COR-L47 (cell line): ENCODE measurements at places on chromosomes 5 and 9.
A peak's percentile ranks its signal among the peaks of the same experiment; 100 is the strongest.

DNA sequence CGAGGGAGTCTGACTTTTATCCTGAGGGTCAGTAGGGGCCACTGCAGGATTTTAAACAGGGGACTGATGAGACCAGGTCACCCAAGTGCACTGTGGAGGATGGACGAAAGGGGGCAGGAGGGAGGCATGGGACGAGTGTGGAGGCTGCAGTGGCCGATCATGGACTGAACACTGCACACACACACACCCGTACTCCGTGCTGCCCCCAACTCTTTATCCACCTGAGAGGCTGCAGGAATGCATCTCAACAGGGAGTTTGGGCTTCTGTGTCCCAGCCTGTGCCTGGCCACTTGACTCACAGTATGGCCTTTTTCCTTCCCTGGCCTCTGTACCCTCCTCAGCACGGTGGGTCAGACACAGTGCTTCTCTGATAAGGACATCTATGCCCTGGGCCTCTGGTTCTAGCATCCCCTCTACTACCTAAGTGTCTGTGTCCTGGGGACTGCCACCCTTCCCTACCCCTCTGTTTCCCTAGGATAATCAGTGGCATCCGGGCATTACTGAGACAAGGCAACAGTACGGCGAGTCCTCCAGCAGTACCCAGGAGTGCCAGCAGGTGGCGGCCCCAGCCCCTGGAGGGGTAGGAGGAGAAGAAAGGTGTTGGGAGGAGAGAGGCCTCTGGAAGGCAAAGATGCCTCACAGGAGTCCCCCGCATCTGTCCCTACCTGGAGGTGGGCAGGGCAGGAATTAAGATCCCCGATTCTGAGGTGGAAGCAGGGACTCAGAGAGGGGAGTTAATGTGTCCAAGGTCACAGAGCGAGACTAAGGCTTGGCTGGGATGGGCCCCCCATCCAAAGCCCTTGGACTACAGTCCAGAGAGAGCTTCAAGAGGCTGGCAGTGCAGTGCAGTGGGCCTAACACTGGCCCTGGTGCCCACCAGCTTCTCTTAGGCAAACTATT lies 5.1 kb upstream of the CDX1 start:
- peak; percentile 43 for DNase-seq

DNA sequence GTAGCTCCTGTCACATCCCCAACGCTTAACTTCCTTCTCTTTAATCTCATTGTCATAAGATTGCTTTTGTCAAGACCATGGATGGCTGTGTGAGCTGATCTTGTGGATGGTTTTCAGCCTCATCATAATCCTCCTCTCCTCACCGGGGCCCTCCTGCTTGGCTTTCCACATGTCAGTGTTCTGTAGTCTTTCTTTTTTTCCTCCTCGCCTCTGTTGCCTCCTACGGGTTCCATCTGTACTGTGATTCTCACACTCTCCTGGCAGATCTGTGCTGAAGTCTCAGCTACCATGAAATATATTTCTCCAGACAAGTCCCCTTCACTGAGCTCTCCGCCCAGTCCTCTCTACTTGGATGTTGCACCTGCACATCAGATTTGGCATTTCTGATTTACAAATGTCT lies 34.9 kb upstream of the FAM120AOS start:
- DNase-seq = no peak

- no peak for DNase-seq
Measured at GRCh38 chr9:17723656-17724055, 144.8 kb downstream of the SH3GL2 start.

DNA sequence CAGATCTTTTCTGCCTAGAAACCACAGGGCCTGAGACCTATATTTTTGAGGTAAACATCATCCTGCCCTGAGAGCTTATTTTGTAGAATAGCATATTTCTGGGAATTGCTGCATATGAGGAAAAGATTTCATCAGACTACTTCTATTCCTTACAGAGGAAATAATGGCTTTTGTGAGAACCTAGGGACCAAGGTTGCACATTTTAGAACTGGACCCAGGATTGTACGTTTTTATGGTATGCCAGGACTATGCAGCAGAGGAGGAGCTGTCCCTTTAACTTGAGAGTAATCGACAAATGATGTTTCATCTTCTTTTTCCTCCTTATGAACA lies 2.2 kb upstream of the ALDH1A1 start:
- no peak for DNase-seq

- no peak for DNase-seq
Measured at GRCh38 chr5:132797651-132798050, 15.5 kb upstream of the SOWAHA start.

GRCh38 chr5:95274011-95274410 lies 10.9 kb downstream of the MCTP1 start:
- DNase-seq = no peak

- no peak for DNase-seq
Measured at GRCh38 chr9:133492061-133493021, 13.4 kb upstream of the SLC2A6 start.

DNA sequence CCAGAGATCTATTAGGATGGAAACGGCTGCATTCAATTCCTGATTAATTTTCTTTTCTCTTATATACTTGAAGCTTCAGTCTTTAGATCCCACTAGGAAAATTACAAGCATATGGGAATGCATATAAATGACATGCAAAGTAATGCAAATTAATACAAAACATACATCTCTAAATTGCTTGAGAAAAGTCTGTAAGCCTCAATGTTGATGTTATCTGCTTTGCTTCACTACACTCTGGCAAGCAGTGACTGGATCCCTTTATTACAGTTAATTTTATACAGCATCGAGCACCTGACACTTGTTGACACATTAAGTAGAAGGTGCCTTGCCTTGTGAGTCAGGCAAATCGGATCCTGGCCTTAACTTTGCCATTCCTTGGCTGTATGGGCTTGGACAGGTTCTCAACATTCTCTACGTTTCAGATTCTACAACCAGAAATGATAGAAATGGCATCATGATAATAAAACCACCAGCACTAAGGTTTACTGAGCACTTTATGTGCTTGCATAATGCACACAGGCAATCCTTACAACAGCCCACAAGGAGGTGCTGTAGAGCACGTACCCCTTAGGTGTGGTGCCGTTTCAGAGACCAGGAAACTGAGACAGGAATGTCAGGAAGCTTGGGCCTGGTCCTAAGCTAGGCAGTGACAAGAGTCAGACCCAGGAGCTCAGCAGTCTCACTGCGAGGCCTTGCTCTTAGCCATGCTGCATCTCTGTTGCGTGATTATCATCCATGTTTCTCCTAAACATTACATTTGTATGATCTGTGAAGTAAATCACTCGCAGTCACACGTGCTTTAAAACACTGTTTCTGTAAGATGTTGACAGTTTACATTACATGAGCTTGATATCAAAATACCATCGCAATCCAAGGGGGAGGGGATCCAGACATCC lies 2.7 kb downstream of the GCNT4 start:
- no peak for DNase-seq

GRCh38 chr5:168152660-168153059 lies 138.8 kb upstream of the WWC1 start:
- no peak for DNase-seq

GRCh38 chr9:104794070-104794469 lies 30.1 kb downstream of the NIPSNAP3B start:
- DNase-seq = no peak

GRCh38 chr5:93008502-93009207 lies 572.4 kb downstream of the NR2F1-AS1 start:
- DNase-seq = no peak

GRCh38 chr9:89522261-89522958 lies 24.5 kb upstream of the SEMA4D start:
- no peak for DNase-seq

- DNase-seq = no peak
Measured at GRCh38 chr9:132239518-132239917, 77.7 kb downstream of the NTNG2 start.

DNA sequence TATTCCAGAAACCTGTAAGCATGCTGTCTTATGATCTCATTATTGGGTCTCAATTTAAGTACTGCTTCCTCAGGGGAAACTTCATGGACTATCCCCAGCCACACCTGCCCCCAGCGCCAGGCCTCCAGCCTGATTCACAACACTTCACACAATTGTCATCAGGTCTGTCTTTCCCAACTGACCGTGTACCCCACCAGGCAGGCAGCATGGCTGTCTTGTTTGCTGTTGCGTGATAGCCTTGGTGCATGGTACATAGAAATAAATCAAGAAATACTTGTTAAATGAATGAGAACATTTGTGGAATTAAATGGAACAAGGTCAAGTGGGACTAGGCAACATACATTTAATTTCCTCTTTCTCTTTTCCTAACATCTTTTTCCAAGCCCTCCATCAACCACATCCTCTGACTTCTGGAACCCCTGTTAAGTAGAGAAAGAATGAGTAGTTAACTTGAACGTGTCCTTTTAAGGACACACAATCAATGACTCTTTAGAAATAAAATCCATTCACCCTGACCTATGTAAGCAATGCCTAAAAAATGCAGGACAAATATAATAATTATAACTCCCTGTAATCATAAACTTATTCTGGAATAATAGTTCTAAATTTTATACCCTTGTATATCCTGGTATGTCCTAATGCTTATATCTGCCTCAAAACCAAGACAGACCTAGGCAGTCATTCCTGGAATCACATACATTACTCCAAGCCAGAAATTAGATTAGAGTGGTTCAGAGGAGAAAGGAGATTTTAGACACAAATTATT lies 17.2 kb upstream of the THG1L start:
- no peak for DNase-seq

- DNase-seq = no peak
Measured at GRCh38 chr5:109062664-109063063, 315.0 kb downstream of the FER start.

DNA sequence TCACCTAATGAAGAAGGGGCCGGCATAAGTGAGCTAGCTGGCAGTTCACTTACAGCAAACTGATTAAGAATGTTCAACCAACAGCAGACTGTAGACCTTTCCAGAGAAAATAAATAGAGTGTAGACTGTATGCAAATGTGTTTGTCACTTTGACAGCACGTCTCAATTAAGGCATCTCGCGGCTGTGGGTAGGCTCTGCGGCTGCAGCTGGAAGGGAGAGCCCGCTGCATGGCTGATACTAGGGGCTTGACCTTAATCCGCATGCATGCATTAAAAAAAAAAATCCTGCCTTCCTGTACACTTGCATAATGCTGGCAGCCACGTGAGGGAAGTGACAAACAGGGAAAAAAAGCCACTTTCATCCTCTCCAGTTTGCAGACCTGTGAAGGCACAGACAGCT lies 82.3 kb downstream of the CRB2 start:
- no peak for DNase-seq

DNA sequence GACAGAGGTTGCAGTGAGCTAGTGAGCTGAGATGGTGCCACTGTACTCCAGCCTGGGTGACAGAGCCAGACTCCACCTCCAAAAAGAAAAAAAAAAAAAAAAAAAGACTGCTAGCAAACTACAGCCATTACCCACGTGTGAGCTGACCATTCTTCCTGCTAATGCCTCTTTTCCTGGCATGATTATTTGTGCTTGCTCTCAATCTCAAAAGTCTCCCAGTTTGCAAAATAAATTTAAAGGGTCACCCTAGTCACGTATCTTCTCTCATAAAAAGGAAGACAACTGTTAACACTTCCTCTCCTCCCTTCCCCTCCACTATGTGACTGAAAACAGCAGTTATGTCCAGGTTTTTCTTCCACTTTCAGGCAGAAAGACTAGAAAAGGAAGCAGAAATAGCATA lies 37.2 kb downstream of the TRIM36 start:
- DNase-seq = no peak
